ENCODE measurements at places on chromosomes 6 and 20.

- DNase-seq = peak; percentile 85
These were observed 41.8 kb downstream of the BMP7 start for GRCh38 chr20:57224641-57225138.

DNA sequence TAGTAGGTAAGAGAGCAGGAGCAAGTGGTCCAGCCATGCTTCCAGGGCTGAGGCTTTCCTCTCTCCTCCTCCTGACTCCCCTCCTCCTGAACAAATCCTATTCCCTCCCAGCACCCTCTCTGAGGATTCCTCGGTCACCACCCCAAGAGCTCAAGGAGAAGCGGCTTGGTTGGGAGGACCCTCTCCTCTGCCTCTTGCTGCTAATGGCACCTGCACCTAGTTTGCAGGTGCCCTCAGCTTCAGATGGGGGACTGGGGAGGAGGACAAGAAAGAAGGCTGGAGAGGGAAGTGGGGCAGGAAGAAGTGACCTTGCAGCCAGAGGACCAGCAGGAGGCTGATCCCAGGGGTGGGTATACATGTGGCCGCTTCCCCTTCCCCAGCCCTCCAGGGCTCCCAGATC is 17.5 kb downstream of the NCR2 start:
- no peak for DNase-seq

DNA sequence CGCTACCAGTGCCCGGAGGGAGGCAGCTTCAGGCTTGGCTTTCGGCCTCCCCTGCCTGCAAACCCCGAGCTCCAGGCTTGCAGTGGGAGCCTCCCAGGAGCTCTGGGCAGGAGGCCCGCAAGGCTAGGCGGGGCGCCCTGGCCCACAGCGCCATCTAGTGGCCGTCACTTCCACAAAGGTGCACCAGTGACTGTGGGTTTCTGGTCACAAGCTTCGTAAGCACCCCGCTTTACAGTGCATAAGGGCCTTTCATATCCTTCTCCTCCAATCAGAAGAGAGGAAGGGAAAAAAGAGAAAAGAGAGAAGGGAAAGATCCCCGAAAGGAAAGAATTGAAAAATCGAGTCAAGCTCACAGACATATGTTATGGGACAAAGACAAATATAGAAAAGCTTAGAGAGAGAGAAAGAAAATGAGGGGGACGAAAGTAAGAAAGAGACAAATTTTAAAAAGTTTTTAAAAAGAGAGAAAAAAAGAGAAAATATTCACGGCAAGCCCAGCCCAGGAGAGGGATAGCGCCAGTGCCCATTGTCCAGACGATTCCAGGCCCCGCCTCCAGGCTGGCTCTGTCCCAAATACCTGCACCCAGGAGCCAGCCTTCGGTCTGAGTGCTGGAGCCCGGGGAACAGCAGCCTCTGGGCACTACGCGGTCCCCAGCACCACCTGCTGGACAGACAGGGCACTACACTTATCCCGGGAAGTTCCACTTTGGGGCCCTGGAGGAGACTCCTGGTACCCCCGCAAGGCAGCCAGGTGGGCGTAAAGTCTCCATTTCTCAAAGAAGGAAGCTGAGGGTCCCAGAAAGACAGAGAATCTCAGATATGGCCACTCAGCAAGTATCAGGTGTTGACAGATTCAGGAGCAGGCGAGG is 207.1 kb downstream of the PREX1 start:
- peak; percentile 91 for DNase-seq

- DNase-seq = no peak
These were observed 649 bp upstream of the LRRC73 start for GRCh38 chr6:43510827-43511163.

DNA sequence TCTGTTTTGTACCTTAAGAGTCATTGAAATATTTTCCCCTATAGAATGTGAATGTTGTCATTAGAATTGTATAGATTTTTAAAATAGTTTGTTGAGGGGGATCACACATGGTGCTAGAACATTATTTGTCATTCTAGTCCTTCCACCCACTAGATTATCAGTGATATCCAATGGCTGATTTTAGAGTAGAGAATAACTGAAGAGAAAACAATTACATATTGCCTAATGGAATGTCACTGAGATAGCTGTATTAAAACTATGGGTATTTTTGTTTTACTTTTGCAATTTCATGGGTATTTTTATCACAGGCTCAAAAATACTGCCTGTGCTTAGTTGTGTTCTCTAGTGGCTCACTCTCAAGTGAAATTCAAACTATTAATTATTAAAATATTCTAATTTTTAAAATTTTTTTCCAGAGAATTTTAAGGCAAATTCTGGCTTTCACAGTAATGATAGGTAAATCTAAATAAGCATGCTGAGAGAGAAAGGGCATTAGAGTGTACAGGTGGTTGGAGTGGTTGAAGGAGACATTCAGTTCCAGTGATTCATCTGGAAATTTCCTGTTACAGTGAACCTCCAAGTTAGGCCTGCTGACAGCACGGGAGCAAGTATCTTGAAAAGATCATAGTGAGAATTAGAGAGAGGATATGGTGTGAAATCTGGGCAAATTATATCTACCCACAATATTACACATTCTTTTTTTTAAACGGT is 399.6 kb downstream of the NKAIN2 start:
- DNase-seq = no peak

- DNase-seq = no peak
These were observed 123.2 kb downstream of the ELOVL4 start for GRCh38 chr6:79824202-79824601.

DNA sequence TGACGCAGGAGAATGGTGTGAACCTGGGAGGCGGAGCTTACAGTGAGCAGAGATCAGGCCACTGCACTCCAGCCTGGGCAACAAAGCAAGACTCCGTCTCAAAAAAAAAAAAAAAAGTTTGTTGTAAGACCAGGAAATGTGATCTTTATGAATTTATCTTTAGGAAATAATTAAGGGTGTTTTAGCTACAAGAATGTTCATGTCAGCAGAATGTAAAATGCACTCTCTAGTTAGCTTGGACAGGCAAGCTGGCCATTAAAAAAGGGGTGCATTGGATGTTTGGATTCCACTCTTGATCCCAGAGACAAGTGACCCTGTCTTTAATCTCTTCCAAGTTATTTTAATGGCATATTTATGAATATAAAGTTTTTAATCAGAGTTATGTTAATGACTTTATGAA is 19.6 kb downstream of the ENPP3 start:
- DNase-seq = no peak

DNA sequence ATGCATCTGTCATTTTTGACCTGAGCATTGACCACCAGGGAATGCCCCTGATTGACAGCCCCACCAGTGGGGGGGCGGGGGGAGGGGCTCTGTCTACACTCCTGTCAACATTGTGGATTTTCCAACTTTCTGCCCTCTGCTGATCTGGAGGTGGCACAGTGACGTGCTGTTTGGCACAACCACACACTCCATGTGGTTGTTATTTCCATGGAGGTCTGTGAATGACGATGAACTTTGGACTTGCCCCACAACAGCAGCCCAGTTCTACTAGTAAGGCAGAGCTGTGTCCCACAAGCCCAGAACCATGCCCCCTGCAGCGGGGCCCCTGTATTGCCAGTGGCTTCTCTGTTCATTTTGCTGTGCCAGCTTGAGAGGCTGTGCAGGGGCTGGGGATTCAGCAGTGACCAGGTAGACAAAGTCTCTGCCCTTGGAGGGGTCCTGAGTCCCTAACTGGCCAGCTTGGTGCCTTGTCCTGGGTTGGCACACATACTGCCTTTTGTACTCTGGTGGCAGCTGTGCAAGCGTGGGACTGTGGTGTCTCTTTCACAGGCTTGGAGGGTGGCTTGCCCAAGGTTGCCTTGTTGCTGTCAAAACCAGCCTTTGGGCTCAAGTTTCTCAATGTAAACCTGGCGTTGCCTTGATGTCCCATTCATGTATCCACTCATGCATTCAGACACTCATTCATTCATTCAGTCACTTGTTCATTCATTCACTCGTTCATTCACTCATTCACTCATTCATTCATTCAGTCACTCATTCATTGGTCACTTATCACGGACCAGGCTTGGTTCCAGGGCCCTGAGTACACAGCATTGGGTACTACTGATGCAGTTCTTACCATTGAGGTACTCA is 108.5 kb downstream of the SYCP2 start:
- DNase-seq = no peak

DNA sequence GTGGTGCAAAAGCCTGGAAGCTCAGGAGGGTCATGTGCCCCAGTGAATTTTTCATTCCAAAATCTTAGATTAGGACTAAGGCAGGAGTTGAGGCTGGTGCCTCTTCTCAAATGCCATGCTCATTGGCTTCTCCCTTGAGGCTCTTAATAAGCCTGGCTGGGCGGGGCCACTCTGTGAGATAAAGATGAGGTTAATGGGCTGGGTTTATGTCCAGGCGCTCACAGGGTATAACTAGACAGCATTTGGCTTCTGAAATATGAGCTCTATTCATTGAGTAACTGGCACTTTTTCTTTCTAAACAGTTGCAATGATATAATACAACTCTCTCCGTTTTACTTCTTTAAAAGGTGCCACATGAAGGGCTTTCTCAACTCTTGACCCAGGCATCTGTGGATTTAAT is 156.3 kb downstream of the SCML4 start:
- DNase-seq = no peak

DNA sequence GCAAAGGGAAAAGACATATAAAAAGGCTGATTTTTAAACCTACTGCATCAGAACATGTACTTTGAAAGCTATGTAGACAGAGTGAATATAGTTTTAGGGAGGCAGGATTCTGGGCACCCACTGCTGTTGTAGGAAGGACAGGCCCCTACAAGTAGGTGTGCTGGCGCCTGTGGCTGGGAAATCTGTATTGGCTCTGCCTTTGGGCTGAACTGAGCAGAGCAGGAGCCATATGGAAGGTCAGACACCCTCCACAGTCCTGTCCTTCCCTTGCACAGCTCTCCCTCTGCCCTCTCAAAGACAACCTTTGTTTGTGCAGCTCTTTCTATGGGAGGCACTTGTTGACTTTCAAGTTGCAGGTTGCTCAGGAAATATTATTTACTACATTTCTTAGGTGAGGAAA is 18.4 kb upstream of the ULBP3 start:
- DNase-seq = no peak

All from right hindlimb (tissue), 1 donor.